ENCODE measurements at places on chromosomes 2 and 18. TPM values are rescaled to one million over a fixed set of nuclear protein-coding genes. Genes with fewer than 3 reads are reported as not detected.

DNA sequence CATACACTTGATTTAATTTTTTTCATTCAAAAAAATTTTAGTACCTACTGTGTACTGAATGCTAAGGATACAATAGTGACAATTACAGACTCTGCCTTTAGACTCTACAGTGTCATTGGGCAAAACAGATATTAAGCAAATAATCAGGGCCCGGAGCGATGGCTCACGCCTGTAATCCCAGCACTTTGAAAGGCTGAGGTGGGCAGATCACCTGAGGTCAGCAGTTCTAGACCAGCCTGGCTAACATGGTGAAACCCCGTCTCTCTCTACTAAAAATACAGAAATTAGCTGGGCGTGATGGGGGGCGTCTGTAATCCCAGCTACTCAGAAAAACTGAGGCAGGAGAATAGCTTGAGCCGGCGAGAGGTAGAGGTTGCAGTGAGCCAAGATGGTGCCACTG lies 1.4 kb downstream of the UBXN2A start:
- DNase-seq: no peak

Gene UGT1A8
- not detected for total RNA-seq

GRCh38 chr2:11798701-11799435 lies 52.4 kb downstream of the LPIN1 start:
- no peak for DNase-seq

GRCh38 chr2:233338812-233339368 lies 15.4 kb upstream of the DGKD start:
- no peak for DNase-seq

- DNase-seq: no peak
Observed at GRCh38 chr2:161138429-161138828, 21.8 kb upstream of the TANK start.

- peak; percentile 29 for DNase-seq
Observed at GRCh38 chr18:13260197-13260934, 41.8 kb downstream of the LDLRAD4 start.

Gene SERPINB3
- not detected for total RNA-seq

DNA sequence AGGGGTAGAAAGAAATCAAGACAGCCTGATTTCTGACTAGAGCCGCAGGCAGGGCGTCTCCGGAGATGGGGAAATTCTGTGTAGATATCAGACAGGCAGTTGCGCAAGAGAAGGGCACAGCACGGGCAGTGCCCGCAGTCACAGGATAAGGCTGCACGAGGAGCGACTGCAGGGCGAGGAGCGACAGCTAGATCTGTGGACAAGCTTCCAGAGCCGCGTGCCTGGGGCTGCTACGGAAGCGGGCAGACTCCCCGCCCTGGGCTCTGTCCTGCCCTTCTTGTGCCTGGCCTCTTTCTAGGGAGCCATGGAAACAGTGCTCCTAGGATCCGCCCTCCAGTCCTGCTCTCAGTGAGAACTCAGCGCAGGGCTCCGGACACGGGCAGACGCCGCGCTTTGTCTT lies 12.6 kb downstream of the MC5R start:
- no peak for DNase-seq

GRCh38 chr2:147715807-147716206 lies 129.0 kb upstream of the ACVR2A start:
- no peak for DNase-seq

Gene RAB12
- total RNA-seq: 81.9 TPM

DNA sequence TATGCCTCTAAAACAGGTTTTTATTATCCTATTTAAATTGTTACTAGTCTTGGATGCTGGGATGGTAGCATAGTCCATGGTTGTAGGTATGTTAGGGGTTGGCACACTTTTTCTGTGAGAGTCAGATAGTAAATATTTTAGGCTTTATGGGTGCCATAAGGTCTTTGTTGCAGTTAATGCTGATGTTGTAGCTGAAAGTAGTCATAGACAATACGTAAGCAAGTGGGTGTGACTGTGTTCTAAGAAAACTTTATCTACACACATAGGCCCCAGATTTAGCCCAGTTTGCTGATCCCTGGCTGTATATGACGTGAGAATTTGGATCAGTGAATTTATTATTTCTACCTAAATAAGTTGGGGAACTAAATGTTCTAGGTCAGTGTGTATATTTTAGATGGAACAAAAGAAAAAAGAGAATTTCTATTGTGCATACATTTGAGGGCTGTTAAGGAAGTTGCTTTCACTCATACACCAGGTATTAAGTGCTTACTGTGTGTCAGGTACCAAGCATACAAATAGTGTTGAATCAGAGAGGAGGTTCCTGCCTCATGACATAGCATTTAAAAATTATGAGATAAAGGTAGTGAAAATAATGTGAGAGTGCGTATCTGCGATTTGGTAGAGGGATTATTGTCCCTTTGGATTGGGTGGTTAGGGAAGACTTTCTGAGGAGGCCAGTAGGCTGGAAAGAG lies 39.4 kb downstream of the AGFG1 start:
- DNase-seq: no peak

- no peak for DNase-seq
Observed at GRCh38 chr2:98479371-98479770, 34.7 kb downstream of the INPP4A start.

GRCh38 chr2:220394433-220394832 lies 767.0 kb downstream of the SLC4A3 start:
- DNase-seq: no peak

DNA sequence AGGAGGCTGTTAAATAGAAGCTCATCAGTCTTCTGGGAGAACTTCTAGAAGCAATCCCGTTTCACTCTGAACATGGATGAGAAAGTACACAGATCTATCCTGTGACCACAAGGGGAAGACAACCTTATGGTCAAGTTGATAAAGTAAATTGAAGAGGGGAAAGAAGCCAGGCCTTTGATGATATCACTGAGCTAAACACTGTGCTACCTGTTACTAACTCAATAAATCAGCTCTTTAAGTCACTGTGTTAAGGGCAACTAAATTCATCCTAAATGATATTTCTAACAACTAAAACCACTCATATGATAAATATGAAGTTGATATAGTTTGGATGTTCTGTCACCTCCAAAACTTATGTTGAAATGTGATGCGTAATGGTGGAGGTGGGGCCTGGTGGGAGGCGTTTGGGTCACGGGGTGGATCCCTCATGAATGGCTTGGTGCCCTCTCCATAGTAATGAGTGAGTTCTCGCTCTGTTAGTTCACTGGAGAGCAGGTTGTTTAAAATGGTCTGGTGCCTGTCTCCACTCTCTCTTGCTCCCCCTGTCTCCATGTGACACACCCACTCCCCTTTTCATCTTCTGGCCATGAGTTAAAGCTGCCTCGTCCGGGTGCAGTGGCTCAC lies 23.6 kb downstream of the OLA1 start:
- DNase-seq: no peak

Gene LPIN1
- total RNA-seq: 43.1 TPM

DNA sequence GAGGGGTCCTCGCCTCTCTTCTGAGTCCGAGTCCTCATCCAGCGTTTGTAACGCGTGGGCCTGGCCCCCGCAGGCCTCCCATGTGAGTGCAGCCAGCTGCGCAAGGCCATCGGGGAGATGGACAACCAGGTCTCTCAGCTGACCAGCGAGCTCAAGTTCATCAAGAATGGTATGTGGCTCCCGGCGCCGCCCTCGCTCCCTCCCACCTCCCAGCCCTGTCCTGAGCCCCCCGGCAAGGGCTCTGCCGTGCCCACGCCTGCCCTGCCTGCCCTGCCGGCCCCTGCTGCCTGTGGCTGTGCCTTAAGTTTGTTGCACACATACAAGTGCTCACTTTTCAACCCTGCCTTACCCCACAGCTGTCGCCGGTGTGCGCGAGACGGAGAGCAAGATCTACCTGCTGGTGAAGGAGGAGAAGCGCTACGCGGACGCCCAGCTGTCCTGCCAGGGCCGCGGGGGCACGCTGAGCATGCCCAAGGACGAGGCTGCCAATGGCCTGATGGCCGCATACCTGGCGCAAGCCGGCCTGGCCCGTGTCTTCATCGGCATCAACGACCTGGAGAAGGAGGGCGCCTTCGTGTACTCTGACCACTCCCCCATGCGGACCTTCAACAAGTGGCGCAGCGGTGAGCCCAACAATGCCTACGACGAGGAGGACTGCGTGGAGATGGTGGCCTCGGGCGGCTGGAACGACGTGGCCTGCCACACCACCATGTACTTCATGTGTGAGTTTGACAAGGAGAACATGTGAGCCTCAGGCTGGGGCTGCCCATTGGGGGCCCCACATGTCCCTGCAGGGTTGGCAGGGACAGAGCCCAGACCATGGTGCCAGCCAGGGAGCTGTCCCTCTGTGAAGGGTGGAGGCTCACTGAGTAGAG lies 14.4 kb upstream of the ALLC start:
- no peak for DNase-seq

Gene MARCO
- total RNA-seq: not detected

DNA sequence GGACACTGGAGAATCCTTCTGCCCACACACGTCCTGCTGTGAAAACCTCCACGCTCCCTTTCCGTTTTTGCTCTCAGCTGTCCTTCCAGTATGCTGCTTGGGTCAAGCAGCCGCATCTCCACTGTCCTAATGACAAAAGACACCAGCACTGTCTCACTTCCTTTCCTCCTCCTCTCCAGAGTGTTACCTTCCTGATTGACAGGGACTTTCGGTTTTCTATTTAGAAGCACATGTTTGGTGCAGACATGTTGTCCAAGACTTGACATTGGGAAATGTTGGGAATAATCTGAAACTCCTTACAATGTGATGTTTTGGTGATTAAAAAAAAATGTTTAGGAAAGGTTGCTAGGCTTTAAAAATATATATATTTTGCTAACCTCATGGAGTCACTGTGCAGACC lies 226.6 kb downstream of the FAM210A start:
- no peak for DNase-seq

DNA sequence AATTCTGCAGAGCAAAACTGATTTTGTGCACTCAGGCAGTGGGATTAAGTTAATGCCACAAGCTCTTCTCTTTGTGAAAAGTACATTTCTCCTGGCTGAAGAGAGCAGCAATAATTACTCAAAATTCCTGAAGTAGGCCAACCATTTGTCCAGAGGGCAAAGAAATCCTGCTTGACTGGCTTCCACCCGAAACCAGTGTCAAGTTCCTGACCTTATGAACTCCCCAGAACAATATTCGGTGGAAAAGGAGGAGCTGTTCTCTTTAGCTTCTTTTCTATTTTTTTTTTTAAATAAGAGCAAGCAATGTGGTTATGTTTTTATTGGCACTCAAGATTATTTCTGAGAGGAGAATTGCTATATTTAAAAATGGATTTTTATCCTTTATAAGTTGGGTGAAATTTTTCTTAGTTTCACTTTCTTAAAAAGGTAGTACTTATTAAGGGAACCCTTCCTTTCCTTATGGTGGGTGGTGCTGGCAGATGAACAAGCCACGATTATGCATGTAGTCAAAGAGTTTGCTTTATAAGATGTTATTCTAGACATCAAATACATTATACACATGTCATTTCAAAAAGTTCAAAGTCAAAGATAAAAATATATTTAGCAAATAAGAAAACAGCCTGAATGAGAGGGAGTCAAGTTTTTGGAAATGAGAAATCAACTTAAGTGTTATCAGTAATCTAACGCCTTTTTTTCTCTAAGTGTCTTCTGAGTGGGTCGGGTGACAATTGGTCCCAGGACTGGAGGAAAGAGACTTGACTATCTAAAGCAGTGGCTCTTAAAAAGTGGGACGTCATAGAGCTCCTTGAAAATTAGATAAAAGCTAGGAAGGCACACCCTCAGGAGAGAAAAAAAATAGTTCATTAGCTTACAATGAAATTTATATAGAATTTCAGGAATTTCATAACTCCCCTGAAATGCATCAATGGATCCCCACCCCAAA lies 194.5 kb downstream of the IKZF2 start:
- DNase-seq: no peak

GRCh38 chr2:44358503-44358902 lies 2.8 kb downstream of the PREPL start:
- DNase-seq: peak; percentile 41

DNA sequence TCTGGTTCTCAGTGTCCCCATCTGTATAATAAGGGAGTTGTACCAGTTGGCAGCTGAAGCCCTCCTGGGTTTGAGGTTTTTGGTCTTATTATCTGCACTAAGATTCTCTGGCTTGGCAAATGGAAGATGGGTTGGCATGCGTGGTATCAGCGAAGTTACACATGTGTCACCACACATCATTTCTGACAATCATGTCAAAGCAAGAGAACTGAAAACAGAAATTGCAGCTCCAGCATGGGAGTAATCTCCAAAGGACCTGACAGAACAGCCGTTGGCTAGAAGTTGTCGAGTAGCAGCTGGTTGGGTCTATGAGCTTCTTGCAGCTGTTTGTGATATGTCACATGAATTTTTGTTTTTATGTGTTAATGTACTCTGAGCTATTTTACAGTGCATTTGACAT lies 317.4 kb downstream of the SLC4A3 start:
- DNase-seq: no peak

Data from pulmonary artery endothelial cell (primary cell).